ENCODE measurements at places on chromosomes 2 and 18. TPM values are rescaled to one million over a fixed set of nuclear protein-coding genes. Genes with fewer than 3 reads are reported as not detected.

- no peak for DNase-seq
Observed at GRCh38 chr18:55396979-55397378, 191.0 kb downstream of the TCF4 start.

- DNase-seq = no peak
Observed at GRCh38 chr2:48248251-48248933, 281.6 kb upstream of the STON1 start.

- no peak for DNase-seq
Observed at GRCh38 chr2:111029181-111029927, 91.4 kb upstream of the BCL2L11 start.

RBMS1 gene
- 58.2 TPM for total RNA-seq

- DNase-seq = no peak
Observed at GRCh38 chr2:202157211-202157990, 81.0 kb downstream of the SUMO1 start.

DNA sequence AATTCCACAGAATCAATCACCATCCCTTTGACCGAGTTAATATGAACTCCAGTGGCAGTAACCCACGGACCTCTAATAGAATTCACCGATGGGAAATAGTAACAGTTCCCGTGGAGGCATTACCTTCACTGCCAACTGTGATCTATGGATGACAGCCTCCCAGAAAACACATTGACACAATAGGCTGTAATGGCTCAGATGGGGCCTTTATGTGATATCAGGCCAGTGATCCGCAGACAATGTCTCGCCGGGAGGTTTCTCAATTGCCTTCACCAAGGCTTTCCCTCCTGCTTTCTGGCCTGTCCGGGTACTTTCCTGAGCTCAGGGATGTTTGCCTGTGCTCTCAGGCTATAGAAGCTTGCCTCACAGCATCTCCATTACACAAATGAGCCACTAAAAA is 34.4 kb upstream of the KLF7 start:
- no peak for DNase-seq

GPBAR1 gene
- 2.0 TPM for total RNA-seq

GRCh38 chr2:134217924-134218323 is 35.9 kb upstream of the MGAT5 start:
- DNase-seq = no peak

- no peak for DNase-seq
Observed at GRCh38 chr2:106183101-106183696, 10.9 kb downstream of the UXS1 start.

DNA sequence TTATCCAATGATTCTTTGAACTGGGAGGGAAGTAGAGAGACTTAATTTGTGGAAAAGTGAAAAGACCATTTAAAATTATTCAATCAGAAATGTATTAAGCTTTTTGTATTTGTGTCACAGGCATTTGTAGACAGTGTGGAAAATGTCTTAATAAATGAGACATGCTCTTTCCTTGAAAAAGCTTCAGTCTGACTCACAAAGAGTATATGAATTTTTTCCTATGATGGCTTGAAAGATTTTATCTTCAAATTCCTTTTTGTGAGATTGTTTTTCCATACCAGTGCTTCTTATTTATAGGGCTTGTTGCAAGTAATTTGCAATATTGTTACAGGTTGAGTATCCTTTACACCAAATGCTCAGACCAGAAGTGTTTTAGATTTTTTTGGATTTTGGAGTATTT is 39.5 kb downstream of the STON1 start:
- no peak for DNase-seq

- DNase-seq = no peak
Observed at GRCh38 chr2:83916559-83916958, 542.5 kb downstream of the SUCLG1 start.

DNA sequence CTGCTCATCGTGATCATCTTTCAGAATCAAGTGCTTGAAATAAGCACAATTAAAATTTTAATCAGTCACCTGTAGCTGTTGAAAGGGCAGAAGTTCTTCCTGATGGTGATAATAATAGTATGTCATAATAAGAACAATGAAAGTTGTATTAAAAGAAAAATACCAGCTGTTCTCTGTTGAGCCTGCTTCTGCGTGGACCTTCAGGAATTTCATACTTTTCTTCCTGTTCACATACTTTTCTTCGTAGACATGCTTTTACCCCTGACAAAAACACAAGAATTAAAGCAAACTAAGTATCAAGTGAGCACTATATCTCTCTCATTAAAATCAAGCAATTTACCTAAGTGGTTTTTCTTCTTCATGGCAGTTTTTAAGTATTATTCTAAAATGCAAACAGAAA is 79.2 kb downstream of the BARD1 start:
- DNase-seq = no peak

DNA sequence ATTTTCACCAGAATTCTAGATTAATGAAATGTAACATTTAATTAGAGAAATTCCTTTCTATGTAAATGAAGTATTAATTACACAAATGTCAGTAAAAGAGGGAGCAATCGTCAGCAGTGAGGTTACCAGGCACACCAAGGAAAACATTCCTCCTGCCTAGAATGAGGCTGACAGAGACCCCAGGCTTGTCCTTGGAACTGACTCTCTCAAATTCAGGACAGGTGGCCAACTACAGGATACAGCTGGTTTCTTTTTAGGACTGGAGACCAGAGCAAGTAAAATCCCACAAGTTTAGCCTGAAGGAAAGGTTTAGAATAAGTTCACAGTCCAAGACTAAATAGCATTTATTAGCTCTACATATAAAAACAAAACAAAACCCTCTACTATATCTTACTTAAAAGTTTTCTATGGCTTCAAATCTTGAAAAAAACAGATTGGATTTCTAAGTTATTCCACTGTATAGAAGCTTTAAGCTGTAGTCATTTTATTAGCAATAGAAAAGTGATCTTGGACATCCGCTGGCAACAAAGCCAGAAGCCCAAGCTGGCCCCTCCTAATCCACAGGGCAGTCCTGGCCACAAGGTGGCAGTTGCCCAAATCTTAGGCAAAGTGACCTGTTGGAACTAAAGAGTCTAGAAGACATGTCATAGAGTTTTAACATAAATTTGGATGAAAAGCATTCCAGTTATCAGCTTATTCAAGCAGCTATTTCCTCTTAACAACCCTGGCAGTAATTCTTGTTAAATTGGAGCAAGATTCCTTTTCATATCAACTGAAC is 81.0 kb downstream of the SP3 start:
- no peak for DNase-seq

- DNase-seq = no peak
Observed at GRCh38 chr2:190695739-190696138, 46.9 kb downstream of the NAB1 start.

ATP6V1C2 gene
- total RNA-seq = 1.9 TPM

DNA sequence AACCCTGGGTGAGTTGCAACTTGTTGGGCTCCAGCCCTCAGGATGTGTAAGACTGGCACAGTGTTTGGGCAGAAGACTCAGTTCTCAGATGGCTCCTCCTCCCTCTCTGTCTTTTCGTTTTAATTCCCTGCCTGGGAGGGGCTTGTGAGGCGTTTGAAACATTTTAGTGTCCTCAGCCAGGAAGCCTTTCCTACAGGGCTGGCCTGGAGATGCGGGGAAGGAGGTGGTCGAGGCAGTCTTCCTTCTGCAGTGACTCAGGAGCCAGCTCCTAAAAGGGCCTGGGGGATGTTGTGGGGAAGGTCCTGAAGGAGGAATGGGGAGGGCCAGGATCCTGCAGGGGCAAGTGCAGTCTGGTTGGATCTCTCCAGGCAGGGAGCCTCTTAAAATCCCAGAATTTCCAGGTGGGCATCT is 22.1 kb upstream of the IGFBP5 start:
- no peak for DNase-seq

GRCh38 chr2:241357531-241357930 is 1.4 kb downstream of the FARP2 start:
- no peak for DNase-seq

DNA sequence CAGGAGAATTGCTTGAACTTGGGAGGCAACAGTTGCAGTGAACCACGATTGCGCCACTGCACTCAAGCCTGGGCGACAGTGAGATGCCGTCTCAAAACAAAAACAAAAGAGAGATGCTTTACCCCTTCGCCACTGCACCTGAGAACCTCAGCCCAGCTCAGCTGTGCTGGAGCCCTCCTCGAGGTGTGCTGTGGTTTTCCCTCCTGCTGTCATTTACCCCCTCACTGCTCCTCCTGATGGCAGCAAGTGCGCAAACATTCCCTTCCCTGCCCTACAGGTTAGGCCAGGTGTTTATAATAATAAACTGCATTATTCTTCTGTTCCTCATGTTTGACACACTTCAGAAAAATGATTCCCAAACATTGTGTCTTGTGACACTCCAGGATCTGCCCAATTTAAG is 8.4 kb downstream of the FBXO36 start:
- DNase-seq = no peak

DNA sequence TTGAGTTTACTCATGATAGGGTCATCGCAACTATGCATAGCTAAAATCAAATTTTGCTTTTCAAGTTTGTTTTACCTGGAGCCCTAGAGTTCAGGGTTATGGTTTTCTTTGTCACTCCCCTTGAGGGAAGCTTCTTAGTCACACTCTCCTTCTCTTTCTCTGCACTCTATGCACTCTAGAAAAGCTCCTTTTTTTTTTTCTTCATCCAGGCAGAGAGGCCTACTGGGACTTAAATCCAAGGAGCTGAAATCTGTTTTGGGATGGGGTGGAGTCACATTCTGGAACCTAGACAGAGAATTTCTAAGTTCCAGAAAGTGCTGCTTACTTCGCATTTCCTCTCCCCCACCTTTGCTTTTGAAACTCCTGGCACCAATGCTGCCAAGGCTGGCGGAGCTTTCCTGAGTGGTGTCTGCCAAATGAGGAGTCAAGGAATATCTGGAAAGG is 19.1 kb upstream of the IL18R1 start:
- no peak for DNase-seq

DNA sequence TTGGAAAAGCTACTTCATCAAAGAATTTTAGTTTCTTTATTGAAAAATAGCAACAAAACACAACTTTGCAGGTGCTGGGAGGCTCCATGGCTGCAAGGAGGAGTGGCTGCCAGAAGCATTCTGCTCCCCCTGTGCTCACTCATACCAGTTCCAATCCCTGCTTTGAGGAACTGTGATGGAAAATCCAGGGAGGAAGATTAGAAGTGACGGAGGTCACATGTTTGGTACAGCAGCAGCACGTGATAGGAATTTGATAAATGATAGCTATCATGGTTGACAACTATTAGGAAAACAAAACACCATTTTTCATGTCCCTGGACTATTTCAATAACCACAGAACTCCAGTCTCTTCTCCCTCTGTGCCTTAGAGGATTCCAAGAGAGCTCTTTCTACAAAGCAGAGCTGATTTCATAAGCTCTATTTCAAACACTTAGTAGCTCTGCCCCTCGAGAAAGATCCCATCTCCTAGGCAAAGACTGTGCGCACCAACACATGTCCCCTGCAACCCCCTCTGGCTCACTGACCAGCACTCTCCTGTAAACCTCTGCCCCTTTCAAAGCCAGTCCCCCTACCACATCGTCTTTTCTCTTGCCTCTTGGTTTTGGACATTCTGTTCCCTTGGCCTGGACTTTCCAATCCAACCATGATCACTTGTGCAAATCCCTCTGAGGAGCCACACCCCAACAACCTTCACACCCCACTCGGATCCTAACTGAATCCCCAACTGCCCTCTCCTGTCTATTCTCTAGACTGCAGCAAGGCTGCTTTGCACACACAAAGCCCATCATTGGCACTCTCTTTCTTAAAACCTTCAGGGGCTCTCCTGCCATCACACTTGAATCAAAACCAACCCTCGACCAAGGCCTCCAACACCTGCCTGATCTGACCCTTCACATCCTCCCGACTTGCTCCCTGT is 352.4 kb upstream of the PKDCC start:
- DNase-seq = no peak

GRCh38 chr18:37266290-37266689 is 299.3 kb downstream of the CELF4 start:
- DNase-seq = no peak

GRCh38 chr2:59754011-59754735 is 799.3 kb downstream of the BCL11A start:
- no peak for DNase-seq

DNA sequence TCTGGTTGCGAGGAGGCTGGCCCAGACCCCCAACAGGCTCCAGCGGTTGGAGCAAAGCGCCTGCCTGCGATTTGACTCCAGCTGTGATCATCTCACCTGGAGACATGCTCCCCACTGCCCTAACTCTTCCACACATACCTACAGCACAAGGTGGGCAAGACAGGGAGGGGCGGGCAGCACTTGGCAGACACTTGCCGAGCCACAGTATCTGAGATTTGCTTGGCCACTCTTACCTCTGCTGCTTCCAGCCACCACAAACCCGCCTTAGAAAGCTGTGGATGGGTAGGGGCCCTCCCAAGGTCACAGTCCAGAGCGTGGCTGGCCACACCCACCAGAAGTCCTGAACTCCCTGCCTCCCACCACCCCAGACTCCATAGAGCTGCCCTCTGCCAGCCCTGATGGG is 8.2 kb downstream of the CYP26B1 start:
- DNase-seq = no peak

DNA sequence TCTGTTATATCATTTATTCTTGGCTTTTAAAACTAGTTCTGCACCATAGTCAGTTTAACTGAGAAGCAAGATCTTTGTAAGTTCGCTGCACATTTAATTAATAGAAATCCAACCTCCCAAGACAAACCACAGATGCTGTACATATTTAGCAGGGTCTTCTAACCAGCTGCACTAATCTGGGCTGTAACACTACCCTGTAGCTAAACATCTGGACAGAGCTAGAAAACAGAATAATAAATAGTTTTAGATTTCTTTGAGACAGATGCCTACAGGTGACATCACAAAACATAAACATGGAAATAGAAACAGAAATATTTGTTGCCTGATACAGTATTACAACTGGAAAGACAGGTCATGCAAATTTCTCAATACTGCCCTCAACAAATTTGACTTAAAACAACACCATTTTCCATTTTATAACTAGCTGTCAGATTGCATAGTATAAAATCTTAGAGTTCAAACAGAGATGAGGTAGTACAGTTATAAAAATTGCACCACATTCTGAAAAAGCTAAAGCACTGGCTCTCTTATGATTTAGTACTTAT is 315.1 kb downstream of the NR4A2 start:
- DNase-seq = no peak

DNA sequence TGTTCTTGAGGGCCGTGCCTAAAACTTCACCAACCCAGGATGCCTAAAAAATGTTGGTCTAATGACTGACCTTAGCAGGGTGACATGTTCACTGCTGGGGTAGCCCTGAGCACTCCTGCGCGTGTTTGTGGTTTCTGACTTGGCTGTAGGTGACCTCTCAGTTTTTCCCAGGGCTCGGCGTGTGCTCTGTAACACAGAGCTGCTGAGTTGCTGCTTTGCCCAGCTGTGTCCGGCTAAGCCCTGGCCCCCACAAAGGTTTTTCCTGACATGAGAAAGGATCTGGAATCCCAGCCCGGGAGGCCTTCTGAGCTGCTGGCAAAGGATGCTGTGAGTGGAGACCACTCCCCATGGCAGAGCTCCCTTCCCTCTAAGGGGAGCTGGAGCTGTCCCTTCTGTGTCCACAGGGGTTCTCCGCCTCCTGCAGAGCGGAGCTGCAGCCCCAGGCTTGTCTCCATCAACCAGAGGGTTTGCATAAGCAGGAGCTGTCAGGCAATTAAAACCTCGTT is 52.7 kb downstream of the CRIM1 start:
- DNase-seq = no peak

GRCh38 chr2:42970151-42970550 is 177.8 kb upstream of the HAAO start:
- DNase-seq = no peak
